ENCODE measurements at places on chromosomes 12 and 14.

GRCh38 chr12:3698218-3698974 is 54.5 kb downstream of the CRACR2A start:
- DNase-seq = peak; percentile 87

DNA sequence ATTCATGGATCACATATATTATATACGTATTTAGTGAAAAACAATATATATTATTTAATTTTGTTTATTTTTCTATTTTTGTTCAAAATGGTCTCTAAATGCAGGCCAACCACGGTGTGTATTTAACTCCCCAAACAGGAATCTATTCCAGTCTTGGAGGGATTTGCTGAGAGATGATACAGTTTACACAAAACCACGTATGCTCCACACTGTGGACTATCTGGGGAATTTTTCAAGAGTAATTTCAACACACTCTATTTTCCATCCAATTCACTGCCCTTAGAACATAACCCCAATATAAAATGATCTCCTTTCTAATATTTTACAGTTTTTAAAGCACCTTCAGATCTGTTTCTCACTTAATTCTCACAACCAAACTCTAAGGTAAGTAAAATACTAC is 15.3 kb downstream of the EML1 start:
- no peak for DNase-seq

- DNase-seq = no peak
Observed at GRCh38 chr12:78340406-78340805, 509.7 kb downstream of the NAV3 start.

DNA sequence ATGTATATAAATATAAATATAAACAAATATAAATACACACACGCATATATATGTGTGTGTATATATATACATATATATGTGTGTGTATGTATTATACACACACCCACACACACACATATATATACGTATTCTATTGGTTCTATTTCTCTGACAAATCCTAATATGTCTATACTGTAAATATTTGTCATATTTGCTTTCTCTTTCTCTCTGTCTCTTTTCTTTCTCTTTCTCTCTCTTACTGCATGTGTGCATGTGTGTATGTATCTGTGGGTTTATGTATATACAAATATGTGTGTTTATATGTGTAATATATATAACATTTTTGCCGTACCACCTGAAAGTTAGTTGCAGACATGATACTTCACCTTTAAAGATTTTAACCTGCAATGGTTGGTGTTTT is 174.2 kb upstream of the PLEKHG7 start:
- no peak for DNase-seq

GRCh38 chr14:50363714-50364111 is 33.0 kb downstream of the CDKL1 start:
- DNase-seq = no peak

- DNase-seq = peak; percentile 92
Observed at GRCh38 chr12:1552911-1553491, 41.4 kb downstream of the FBXL14 start.

- DNase-seq = no peak
Observed at GRCh38 chr12:15636060-15636890, 152.9 kb downstream of the EPS8 start.

DNA sequence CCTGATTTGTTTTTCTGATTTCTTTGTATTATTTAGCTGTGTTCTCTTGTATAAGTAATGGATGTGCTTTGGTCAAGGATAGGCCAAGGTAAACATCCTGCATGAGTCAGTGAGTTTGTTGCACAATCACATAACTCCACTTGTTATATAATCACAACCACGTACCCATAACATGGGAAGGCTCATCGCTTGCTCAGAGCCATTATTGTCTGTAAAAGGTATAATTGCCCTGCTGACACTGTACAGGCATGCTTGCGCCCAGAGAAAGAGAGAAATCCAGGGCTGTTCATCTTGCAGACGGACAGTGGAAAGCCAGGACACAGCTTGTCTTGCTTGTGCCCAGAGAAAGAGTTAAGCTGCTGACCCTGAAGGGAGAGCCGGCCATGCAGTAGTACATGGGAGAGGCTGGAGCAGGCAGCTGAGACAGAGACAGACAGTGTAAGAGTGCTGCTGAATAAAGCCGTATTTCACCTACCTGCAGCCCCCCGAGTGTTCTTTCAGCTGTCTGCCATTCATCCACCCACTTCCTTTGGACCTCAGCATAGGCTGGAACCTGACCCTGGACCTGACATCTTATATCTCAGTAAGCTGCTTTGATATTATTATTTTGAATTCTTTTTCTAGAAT is 174.7 kb upstream of the DAAM1 start:
- peak; percentile 42 for DNase-seq

DNA sequence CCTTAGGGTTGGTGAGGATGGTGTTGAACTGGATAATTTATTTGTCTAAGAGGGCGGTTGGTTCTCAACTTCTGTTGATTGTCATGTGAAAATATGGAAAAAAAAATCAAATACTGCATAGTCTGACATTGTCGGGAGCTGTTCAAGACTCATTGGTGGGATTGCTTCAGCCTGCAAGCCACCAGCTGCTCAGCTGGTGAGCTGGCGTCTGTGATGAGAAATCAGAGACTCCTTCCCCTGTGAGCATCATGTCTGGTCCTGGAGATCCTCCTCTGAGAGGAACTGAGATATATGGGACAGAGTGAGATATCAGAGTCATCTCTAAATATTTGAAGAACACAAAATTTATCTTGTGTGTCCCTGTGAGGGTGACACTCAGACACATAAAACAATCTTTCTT is 49.9 kb downstream of the TRIM9 start:
- no peak for DNase-seq

GRCh38 chr12:104865080-104865479 is 93.0 kb downstream of the SLC41A2 start:
- no peak for DNase-seq

DNA sequence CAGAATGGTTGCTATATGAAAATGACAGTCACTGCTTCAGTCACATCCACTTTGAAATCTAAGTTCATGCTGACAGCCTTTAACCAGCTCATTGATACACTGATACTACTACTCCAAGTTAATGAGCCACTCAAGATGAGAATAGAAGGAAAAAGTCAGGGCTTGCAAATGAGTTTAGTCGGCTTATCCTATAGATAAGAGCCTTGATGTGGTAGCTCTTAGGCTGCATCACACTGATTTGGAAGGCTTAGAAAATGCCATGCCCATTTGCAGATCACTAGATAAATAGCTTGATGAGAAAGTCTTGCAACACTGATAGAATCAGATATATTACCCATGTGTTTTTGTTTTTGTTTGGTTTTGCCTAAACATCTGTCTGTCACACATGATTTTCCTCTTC is 251.4 kb upstream of the ATXN7L3B start:
- no peak for DNase-seq

- DNase-seq = no peak
Observed at GRCh38 chr14:105082703-105083102, 17.5 kb upstream of the GPR132 start.

DNA sequence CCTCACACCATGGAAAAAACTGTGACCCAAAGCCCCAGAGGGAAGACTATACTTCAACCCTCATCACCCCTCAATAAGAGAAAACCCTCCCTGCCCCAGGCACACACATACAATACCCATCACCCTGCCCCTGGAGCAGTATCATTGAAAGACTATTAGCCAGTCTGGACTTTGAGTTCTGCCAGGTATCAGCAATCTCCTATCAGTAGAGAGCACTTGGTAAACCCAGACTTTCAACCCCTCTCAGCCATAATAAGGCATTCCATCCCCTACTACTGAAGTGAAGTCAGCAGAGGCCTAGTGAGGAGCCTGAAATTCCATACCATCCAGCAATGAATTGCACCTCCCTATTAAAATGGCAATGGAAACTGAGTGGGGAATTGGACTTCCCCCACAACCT is 16.4 kb upstream of the PRKD1 start:
- DNase-seq = no peak

DNA sequence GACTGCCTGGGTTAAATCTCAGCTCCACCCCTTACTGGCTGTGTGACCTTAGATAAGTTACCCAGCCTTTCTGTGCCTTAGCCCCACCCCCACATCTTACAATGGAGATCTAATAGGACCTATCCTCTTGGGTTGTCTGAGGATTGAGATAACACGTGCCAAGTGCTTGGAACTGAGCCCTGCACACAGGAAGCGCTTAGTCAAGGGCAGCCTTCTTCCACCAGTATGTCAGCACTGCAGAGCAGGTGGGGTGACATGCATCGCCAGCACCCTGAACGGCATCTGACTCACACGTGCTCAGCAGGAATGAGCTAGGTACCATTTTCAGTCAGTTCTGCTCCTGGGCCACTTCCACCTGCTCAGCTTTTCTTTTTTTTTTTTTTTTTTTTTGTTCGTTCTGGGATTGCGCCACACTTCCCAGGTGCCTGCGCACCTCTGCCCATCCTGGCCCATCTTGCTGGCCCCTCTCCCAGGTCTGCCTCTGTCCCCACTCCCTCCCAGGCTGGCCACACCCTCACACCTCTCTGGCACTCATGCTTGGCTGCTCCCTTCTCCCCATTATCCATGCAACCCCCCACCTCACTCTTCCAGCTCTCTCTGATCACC is 19.6 kb downstream of the LGMN start:
- DNase-seq = peak; percentile 29
